Omental fat pad (tissue), 4 donors: ENCODE measurements at places on chromosomes 7 and 10.

DNA sequence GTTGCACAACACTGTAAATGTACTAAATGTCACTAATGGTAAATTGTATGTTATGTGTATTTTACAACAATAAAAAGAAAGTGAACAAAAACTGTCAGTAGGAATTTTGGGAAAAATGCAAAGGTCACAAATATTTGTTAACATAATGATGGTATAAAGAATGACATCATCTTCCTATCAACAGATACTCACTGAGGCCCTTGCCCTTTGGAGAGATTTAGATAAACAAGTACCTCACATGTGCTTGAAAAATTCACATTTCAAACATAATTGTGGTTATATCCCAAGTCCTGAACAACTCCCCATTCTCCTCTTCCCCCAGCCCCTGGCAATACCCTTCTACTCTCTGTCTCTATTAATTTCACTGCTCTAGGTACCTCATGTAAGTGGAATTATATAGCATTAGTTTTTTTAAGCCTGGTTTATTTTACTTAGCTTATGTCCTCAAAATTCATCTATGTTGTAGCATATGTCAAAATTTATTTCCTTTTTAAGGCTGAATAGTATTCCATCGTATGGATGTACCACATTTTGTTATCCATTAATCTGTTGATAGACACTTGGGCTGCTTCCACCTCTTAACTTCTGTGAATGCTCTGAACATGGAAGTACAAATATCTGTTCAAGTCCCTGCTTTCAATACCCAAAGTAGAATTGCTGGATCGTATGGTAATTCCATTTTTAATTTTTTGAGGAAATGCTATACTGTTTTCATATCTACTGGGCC lies 90.5 kb downstream of the WIPF3 start:
- no peak for DNase-seq

- DNase-seq = no peak
Measured at GRCh38 chr10:125554016-125554703, 128.8 kb downstream of the TEX36 start.

DNA sequence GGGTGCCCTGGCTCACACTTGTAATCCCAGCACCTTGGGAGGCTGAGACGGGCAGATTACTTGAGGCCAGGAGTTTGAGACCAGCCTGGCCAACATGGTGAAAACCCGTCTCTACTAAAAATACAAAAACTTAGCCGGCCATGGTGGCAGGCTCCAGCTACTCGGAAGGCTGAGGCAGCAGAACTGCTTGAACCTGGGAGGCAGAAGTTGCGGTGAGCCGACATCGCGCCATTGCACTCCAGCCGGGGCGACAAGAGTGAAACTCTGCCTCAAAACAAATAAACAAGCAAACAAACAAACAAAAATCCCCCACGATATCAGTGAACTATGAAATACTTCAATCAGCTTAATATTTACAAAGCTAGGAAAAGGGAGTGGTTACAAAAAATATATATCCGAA lies 382.3 kb upstream of the KCND2 start:
- DNase-seq = no peak

DNA sequence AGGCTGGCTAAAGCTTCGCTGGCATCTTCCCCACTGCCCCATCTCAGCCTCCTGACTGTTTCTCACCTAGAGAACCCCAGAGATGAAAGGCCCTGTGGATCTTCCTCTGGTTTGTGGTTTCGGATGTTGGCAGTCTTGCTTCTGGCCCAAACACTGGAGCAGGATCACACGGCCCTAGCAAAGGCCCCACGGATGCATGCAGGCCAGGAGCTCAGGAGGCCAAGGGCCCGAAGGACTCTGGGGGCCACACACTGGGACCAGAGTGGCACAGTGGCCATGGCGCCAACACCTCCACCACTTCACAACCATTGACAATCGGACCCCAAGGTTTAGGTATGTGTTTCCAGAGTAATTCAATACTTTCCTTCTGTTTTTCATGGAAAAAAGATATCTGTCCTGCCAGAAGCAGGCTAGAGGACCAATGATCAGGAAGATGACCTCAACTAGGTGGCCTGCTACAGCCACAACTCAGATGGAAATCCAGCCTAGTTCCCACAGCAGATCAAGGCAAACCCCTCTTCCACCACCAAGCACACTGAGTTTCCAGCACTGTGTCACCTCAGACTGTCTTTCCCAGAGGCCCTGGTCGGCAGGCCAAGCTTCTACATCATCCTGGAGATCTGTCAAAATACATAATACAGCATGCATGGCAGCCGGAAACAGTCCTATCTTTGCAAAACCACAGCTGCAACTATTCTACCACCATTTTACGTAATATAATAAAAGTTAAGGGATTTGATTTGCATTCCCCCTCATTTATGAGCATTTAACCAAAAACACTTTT lies 53.0 kb downstream of the CTBP2 start:
- DNase-seq = no peak

GRCh38 chr10:44824607-44825006 lies 86.5 kb upstream of the TMEM72 start:
- DNase-seq = no peak

GRCh38 chr10:43131256-43131655 lies 7.0 kb upstream of the CSGALNACT2 start:
- DNase-seq = no peak

DNA sequence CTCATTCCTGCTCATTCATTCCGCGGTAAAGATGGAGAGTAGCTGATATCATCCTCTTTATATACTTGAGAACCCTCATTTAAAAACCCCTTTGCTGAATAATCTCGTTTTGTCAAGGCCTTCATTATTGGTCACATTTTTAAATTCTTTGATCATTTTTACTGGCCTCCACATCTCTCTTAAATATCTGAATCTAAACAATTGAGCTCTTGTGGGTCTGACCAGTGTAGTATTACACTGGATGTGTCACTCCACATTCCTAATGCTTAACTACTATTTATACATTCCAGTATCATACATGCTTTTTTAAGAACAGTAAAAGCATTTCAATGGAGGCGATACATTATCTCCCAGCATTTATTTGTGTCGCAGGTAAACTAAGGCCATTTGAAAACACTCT lies 12.6 kb upstream of the PRPS1L1 start:
- DNase-seq = no peak

DNA sequence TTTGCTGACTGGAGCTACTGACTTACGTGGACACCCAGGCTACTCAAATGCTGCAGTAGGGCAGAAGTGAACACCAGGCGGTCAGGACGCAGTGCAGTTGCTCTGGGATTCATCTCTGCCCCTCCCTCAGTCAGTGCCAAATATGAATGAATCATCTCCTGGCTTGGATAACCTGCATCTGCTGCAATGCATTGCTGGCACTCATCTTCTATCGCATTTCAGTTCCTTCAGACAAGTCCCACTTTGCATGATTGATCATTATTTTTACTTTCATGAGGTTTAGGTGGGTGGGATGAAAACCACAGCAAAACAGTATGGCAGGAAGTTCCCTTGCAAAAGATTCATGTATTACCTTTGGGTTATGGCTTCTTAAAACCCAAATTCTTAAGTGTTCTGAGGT lies 224.6 kb upstream of the NRP1 start:
- DNase-seq = no peak

DNA sequence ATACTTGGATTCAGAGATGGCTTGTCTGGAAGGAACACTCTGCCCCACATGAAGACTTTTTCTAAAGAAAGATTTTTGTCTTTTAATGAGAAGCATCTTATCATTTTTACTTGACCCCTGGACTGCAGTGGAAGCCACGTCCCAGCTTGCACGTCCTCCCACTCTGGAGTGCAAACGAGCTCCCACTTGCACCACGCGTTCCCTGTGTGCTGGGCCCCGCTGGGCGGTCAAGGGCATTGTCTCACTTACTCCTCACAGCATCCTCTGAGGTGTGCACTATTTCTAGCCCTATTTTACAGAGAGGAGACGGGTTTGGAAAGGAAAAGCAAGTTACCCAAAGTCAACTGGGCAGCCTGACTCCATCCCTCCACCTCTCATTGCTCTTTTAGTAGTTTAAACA lies 175.2 kb downstream of the HIBADH start:
- no peak for DNase-seq

DNA sequence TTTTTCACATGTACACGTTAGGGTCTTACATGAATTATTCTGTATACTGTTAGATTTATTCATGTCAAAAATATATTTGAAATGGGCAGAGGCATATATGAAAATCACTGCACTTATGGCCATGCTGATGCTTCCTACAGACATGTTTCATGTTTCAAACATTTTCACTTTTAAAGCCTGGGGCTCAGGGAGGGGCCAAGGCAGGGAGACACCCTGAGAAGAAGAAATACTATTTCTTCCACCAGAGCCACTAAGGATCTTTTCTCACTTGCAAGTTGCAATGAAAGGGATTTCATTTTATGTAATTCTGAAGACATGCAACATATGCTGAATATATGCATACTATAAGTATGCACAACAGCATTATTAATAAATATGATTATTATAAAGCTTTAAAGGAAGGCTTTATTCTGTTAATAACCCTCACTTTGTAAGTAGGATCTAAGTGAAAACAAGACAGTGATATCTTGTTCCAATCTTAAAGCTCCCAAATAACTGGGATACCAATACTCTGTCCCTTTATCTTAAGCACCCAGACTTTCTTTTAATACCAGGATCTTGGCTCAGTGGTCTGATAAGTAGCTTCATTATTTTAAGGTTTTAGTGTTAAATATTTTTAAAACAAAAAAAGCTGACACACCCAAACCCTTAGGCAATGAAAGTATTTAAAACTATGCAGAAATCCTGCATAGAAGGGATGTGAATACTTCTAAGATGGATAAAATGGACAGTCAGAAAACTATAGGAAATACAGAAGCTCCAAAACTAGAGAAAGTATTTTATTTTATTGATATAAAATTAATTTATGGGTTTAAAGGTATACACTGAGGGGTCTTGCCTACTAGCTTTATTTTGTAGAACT lies 148.0 kb downstream of the SNX13 start:
- no peak for DNase-seq

DNA sequence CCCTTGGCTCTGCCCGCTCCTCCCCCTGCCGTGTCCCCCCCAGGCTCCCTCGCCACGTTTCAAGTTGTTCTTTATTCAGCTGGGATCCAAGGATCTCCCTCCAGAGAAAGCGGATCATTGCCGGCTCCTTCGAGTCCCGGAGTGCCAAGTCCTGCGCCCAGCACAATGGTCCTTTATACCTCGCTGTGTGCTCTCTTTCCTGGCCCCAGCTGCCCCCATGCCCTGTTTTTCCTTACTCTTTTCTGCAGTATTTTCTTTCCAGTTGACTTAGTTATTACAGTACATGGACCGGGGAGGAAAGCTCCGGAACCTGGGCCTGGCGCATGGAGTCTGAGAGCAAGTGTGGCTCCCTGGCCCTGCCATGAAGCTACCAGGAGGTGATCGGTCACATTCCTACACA lies 88.1 kb upstream of the KMT2C start:
- DNase-seq = no peak

DNA sequence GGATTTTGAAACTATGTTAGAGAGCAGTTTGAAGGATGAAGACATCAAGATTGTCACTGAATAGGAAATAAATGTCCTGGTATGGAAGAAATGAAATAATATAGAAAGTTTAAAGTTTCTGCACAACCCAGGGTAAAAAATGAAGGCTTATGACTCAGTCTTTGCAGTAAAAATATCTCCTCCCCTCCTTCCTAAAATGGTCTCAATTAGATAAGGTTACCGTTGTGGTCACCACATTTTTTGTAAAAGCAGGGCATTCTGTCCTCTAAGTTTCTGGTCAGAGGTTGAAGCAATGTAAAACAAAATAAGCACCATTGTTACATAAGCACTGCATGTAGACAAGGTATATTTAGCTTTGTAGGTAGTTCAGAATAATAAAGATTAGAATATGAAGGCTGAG lies 403.5 kb downstream of the SUGCT start:
- no peak for DNase-seq

DNA sequence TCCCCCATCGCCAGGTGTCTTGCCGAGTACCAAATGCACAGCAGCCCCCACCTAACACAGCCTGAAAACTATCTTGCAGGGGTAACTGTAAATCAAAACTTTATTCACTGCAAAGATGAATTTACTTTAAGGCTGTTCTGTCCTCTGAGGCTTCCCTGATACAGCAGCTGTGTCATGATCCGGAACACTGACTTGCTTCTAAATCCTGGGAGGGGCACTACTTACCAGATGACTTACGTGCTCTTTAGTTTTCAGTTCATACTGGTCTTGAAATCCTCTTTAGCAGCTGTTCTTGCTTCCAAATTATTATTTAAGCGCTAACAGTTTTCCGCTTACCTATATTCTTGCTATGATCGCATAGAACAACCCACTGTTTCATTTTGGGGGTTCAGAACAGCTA lies 4.9 kb downstream of the DYNC1I1 start:
- DNase-seq = no peak

GRCh38 chr7:28408960-28409715 lies 3.2 kb upstream of the CREB5 start:
- DNase-seq = peak; percentile 100

GRCh38 chr7:46301677-46302076 lies 380.6 kb upstream of the IGFBP3 start:
- DNase-seq = no peak

DNA sequence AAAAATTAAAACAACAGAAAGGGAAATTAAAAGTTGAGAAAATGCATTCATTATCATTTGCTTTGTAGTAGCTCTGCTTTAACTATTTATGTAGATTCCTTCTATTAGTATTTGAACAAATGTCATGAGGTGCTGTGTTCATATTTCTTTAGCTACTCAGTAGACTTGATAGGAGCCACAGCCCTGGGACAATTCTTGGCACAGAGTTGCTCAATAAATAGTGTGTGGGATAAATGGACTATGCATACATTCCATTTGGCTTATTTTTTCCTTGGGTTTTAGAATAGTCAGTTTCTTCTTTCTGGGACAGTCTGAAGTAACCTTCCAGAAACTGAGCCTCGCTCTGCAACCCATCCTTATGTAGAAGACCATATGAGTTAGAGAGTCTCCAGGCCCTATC lies 13.4 kb downstream of the RPP30 start:
- no peak for DNase-seq

DNA sequence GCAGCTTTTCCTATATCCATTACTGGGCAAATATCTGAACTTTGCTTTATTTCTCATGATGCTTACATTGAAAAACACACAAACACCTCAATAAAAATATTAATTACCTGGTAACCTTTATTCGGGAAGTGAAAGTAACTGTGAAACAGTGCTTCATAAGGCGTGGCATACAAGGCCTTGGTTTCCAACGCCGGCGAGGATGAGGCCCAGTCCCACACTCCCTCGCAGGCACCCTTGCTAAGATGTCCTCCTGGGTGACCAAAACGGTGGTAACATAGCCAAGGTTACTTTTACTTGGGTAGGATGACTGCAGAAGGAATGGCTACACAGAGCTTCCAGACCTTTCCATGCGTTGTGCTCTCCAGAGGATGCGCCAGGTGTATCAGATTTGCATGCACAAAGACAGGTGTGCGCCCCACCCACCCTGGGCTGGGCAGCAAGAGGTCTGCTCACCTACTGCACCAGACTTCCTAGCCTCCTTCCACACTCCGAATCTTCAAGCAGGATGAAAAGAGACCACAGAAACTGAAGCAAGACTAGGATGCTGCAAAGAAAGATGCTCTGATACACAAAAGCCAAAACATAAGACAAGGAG lies 13.3 kb upstream of the DAGLB start:
- DNase-seq = no peak

GRCh38 chr10:13496931-13497330 lies 31.9 kb downstream of the BEND7 start:
- no peak for DNase-seq

GRCh38 chr10:114856544-114857287 lies 35.1 kb downstream of the FHIP2A start:
- DNase-seq = no peak
